ENCODE measurements at places on chromosomes 11 and 22. TPM values are rescaled to one million over a fixed set of nuclear protein-coding genes. Genes with fewer than 3 reads are reported as not detected.

TSSK2 gene
- not detected for total RNA-seq

CEP126 gene
- total RNA-seq = 8.2 TPM

SEPTIN5 gene
- total RNA-seq = 25.6 TPM

POTEH gene
- not detected for total RNA-seq

TMEM191B gene
- total RNA-seq = not detected

- DNase-seq = no peak
Measured at GRCh38 chr11:57237204-57237681, at the start of gene APLNR. TSS of gene APLNR (minus strand) at chr11:57237250. CDS start at chr11:57237004, 246 bp downstream.

DNA sequence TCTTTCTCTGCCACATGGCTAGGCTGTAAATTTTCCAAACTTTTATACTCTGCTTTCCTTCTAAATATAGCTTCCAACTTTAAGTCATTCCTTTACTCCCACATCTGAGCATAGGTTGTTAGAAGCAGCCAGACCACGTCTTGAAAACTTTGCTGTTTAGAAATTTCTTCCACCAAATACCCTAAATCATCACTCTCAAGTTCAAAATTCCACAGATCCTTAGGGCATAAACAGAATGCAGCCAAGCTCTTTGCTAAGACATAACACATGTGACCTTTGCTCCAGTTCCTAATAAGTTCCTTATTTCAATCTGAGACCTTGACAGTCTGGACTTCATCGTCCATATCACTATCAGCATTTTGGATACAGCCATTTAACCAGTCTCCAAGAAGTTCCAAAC, 749.9 kb downstream of the METTL15 start:
- DNase-seq = no peak

GRCh38 chr11:78217650-78218541, 29.2 kb downstream of the USP35 start:
- DNase-seq = no peak

GRCh38 chr11:57681168-57681567, 13.3 kb downstream of the ZDHHC5 start:
- no peak for DNase-seq

DNA sequence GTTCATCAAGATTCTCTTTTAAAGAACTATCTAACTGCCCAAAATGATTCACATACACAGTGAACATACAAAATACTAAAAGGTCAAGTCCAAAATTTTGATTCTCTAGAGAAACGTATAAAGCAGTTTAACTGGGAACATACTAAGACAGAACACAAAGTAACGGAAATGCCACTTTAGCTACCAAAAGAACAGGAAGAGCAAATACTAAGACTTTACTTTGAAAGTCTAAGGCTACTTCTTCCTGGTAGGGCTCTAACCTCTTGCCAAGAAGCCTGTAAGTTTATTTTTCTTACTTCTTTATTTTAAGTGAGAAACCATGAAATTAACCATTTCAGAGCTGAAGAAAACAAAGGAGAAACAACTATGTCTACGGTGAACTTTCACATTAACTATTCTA, 6.2 kb downstream of the PICALM start:
- no peak for DNase-seq

DNA sequence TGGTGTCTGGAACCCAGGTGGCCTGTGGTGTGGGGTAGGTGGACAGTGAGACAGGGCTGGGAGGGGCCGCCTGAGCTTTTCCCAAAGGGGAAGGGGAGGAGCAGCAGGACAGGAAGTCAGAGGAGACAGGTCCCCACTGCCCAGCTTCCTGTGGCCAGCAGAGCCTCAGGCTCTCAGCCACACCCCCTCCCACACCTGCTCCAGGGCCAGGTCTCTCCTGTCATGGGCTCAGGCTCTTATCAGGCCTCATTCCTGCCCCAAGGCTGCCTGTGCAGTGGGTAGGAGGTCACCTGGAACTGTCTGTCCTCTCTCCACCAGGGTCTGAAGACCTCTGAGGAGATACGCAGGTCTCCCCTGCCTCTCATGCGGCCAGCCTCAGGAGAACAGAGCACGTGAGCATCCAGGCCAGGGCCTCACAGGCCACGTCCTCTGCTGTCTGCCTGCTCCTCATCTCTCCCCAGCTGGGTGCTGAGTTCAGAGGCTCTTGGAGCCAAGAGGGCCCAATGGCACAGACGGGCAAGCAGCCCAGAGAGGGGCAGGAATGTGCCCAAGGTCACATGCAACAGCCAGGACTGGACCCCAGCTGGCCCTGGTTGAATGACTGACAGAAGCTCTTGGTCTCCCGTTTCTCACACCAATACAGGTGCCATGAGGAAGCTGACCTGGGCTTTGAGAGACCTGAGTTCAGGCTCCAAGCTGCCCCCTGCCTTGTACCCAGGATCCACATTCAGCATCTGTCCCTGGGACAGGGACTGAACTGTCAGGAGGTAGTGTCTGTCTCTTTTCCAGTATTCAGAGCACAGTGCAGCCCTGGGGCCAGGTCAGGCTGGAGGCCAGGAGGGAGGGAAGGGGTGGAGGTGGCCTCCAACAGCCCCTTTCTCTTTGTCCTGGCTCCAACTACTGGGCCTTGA, 16.7 kb downstream of the STARD10 start:
- DNase-seq = no peak

DNA sequence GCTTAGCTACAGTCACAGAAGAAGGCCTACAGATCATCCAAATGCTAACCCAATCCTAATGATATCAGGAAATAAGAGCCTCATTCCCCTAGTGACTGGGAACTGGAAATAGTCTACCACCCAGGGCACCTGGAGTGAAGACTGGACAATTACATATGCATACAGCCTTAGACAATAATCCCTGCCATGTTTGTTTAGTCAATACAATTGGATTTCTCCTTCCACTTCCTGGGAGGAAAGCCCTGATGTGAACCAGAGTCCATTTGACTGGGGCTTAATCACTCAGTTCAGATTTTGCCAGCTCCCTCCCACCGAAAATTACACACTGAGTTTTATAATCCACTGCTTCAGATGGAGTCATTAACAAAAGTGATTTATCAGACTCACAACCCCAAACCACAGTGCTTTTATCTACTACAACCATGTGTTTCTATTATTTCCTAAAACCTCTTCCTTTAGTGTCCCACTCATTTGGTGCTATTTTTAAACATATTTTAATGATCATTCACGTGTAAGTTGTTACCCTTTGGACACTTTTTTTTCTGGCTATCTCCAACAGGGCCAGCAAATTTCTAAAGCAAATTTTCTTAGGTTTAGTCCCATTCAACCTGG, 29.9 kb downstream of the CWF19L2 start:
- no peak for DNase-seq

DNA sequence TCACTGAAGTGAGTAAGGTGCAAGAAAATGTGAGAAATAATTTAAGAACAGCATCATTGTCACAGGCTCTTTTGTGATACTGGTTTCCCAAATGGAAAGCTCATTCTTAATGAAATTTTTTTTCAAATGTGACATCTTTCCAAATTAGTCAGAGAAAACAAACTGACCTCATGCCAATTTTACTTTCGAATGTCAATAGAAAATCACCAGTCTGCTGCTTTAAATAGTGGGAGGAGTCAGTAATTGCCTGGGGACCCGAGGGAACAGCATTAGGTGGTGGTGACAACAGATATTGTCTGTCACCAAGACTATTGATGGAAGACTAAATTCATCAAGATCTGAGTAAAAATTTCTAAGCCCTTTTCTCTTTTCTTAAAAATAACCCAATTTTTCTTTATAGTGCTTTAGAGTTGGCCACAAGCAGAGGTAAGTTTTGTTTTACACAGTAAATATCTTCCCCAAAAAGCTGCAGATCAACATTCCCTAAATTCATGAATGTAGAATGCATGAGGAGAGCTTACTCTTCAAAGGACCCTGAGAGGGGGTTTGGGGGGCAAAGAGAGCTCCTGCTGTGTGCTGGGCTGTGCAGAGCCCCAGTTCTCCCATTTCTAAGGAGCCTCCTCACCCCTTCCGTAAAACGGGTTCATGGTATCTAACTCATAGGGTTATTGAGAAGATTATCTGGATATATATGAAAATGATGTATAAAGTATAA, 95.1 kb downstream of the PIWIL4 start:
- DNase-seq = no peak

DNA sequence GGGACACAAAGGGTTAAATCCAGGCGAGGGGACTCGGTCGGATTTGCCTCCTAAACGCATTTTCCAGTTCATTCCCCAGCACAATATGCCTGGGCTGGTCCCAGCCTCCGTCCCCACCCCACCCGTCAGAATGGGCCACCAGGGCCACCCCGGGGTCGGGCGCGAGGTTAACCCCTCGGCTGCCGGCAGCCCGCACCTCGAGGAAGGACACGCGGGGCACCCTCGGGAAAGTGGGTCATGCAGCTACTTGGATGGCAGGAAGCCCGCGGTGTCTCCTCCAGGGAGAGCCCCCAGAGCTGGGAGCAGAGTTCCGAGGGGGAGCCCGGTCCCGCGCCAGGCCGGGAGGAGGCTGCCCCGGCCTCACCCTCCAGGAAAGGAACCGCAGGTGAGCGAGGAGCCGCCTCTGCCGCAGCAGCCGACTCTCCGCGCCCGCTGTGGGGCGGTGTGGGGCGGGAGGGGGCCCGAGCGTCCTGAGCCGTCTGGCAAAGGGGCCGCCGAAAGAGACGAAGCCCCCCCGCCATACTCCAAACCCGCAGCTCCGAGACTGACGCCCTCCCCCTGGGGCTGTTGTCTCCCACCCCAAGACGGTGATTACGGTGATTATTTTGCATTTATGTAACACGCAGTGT, 1.4 kb downstream of the NECTIN1 start:
- no peak for DNase-seq

GRCh38 chr11:82989628-82990404, 81.9 kb downstream of the RAB30 start:
- DNase-seq = no peak

Measured in urinary bladder (tissue), 4 donors.